ENCODE measurements at places on chromosomes 3 and 15. TPM values are rescaled to one million over a fixed set of nuclear protein-coding genes. Genes with fewer than 3 reads are reported as not detected.

The CTXN2 gene
- not detected for total RNA-seq

The TMEM207 gene
- not detected for total RNA-seq

The CSTA gene
- total RNA-seq: not detected

The KBTBD13 gene
- total RNA-seq: not detected

The TICRR gene
- 18.5 TPM for total RNA-seq

The PLA2G4D gene
- not detected for total RNA-seq
